ENCODE measurements at places on chromosomes 1 and 21.
A peak's percentile ranks its signal among the peaks of the same experiment; 100 is the strongest.

DNA sequence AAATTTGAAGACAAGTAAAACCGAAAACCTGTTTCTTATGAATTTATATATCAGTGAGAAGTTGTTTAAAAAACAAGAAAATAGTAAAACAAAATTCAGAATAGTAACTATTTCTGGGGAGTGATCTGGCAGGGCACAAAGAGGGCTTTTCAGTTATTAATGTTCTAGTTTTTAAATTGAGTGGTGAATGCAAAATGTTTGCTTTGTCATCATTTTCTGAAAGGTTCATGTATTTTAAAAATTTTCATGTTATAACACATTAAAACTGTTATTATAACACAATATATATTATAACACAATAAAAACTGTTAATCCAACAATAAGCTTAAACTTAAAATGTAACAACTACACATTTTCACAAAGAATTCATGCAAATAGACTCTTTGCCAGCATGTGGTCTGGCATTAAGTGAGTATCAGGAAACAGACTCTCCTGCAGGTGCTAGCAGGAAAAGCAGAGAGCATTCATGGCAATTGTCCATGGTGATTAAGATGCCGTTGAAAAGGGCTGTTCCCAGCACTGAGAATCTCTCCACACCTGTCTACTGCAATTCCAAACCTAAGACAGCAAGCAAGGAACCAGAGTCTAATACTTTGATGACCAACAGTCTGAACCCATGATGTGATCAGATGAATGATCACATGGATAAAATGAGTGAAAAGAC lies 204.9 kb downstream of the TBX15 start:
- DNase-seq: no peak

GRCh38 chr1:50378770-50379169 lies 44.5 kb downstream of the DMRTA2 start:
- DNase-seq: no peak

- DNase-seq: no peak
Measured at GRCh38 chr1:158169105-158169504, 11.6 kb upstream of the CD1D start.

DNA sequence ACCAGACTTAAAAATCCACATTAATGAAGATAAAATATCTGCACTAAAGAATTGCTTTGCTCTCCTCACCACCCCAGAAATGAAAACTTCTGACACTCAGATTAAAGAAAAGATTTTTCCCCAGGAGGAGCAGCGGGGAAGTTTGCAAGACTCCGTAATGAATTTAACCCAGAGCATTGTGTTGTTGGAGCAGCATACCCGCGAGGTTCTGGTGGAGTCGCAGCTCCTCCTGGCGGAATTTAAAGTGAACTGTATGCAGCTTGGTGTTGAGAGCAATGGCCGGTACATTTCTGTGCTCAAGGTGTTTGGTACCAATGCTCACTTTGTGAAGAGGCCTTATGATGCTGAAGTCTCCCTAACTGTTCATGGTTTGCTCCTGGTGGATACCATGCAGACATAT lies 46.4 kb downstream of the VPS13D start:
- no peak for DNase-seq

GRCh38 chr1:14924455-14925331 lies 228.9 kb upstream of the TMEM51 start:
- DNase-seq: no peak

- DNase-seq: no peak
Measured at GRCh38 chr21:34913811-34914210, 135.3 kb downstream of the RUNX1 start.

DNA sequence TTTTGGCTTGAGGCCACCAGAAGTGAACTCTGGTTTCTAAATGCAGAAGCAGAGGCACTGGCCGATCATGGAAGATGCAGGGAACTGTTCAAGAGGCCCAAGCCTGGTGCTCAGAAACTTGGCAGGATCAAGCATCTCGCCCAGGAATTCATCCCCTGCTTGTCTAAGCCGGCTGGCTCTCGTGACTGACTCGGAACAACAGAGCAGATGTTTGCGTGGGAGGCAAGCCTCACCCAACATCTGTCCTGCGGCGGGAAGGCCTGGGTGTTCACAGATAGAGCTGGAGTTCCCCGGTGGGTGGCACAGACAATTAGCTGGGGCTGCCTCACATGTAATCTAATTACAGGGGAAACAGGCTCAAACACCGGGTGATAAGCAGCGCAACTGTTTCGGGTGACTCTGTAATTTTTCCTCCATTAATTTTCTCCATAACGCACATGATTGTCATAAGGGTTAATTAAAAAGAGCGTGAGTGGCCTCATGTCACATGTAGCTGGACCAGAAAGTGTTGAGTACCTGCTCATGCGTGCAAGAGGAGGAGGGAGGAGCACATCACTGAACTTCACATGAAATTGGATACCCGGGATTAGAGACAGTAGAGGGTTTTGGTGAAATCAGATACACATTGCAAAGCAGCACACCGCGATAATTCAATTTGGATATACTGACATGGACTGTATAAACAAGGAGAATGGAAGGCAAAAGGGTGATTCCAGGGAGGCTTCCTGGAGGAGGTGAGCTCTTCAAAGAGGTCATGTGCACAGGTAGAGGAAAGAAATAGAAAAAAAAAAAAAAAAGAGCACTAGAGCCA lies 180.0 kb downstream of the ETS2 start:
- DNase-seq: no peak

DNA sequence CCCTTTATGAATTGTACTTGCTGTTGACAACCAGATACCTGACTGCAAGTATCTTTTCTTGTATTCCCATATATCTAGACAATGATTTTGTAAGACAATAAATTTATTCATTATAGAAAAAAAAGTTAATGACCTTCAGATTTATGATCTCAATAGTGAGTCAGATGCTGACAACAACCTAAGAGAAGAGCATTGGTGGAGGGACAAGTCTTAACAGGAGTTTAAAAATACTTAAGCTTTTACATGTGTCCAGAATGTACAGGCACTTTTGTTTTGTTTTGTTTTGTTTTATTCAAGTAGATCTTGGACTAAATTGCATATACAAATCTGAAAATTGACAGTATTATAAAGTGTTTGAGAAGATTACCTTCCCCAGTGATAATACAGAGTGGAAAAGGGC lies 1544.6 kb upstream of the B3GALT2 start:
- no peak for DNase-seq

DNA sequence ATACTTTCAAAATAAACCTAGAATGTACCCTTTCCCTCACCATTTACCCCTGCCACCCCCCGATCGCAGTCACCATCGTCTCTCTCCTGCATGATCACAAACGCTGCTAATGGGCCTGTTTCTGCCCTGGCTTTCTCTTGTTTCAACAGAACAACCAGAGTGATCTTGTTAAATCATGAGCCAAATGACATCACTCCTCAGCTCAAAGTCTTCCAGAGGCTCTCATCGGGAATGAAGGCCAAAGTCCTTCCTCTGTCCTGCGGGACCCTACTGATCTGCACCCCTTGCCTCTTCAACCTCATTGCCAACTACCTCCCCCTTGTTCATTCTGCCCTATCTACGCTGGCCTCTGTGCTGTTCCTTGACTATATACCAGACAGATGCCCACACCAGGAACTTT lies 39.4 kb upstream of the PTGFRN start:
- no peak for DNase-seq

DNA sequence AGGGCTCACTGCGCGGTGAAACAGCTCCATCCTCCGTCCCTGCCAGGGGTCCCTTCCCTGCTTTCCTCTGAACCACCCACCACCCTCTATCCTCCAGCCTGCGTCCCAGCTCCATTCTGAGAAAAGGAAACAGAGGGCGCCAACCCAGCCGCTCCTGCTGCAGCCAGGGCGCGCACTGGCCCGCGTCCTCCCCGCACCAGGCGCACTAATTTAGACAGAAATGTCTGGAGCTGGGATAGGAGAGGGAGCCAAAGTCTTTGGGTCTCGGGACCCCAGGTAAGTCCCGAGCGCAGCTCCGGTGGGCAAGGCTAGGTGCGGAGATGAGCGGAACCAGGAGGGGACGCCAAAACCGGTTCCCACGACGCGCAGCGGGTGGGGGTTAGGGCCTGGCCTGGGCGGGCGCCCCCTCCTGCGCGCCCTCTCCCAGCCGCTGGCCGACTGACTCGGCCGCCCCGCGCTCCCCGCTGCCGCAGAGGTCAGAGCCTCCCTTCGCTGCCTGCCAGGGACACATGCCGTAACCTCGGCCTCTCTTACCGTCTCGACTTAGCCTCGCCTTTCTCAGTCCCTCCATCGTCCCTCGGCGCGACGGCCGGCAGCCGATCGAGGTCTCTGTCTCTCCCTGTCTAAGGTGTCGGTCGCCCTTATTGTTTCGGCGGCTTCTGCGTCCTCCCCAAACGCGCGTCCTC lies 2.0 kb downstream of the CAMK2N1 start:
- DNase-seq: no peak

- DNase-seq: peak; percentile 69
Measured at GRCh38 chr1:167219646-167220536, 795 bp upstream of the POU2F1 start.

DNA sequence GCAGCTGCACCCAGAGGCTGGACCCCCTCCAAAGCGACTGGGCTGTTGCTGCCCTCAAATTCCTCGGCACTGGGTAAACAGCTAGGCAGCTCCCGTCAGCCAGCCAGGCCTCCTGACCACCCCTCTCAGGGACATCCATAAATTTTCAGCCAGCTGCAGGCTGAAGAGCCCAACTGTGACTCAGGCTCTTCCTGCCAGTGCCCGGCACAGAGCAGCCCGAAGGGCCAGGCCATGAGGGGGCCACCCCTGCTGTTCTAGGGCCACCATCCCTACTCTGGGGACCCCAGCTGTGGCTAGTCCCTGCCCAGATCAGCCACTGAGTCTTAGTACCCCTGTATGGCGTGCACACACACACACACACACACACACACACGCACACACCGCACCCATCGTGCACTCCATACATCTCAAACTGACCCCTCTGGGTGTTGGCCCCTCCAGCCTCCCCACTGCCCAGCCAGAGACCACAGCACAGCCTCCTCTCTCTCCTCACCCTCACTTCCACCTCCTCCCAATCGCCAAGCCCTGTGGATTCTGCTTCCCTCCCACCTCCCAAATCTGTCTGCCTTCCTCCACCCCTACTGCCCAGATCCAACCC lies 6.2 kb upstream of the LAPTM5 start:
- no peak for DNase-seq

DNA sequence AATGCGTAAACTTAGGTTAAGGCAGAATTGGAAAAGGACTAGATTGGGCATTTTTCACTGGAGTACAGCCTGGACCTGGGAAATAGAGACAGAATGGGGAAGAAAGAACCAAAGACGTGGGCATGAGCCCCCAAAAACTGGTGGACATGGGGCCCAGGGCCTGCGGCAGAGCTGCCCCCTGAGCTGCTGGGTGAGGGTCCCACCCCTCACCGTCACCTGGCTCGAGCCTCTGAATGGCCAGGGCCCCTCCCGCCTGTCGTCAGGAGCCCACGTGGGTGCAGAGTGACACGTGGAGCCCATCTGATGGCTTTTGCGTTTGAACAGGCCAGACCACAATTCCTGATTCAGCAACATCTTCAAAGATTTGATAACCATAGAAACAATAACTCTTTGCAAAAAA lies 360.9 kb upstream of the VAMP3 start:
- no peak for DNase-seq

DNA sequence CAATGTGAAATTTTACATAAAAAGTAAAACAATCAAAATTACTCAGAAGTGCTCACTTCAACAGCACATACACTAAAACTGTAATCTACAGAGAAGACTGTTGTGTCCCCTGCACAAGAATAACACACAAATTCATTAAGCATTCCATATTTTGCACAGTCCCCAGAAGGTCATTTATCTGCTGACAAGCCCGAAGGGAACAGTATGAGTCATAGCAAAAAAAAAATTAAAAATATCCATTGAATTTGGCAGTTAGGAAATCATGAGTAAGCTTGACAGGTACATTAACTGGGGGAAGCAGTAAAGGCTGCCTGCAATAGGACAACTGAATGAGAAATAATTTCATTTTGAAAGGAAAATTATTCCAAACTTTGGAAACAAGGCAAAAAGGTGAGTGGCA lies 3.3 kb upstream of the CACYBP start:
- DNase-seq: no peak

GRCh38 chr1:57772580-57773195 lies 348.8 kb upstream of the DAB1 start:
- DNase-seq: no peak

- DNase-seq: no peak
Measured at GRCh38 chr1:223423641-223424233, 30.5 kb downstream of the CCDC185 start.

GRCh38 chr1:89633800-89634625 lies 1.1 kb downstream of the LRRC8C start:
- peak; percentile 15 for DNase-seq

DNA sequence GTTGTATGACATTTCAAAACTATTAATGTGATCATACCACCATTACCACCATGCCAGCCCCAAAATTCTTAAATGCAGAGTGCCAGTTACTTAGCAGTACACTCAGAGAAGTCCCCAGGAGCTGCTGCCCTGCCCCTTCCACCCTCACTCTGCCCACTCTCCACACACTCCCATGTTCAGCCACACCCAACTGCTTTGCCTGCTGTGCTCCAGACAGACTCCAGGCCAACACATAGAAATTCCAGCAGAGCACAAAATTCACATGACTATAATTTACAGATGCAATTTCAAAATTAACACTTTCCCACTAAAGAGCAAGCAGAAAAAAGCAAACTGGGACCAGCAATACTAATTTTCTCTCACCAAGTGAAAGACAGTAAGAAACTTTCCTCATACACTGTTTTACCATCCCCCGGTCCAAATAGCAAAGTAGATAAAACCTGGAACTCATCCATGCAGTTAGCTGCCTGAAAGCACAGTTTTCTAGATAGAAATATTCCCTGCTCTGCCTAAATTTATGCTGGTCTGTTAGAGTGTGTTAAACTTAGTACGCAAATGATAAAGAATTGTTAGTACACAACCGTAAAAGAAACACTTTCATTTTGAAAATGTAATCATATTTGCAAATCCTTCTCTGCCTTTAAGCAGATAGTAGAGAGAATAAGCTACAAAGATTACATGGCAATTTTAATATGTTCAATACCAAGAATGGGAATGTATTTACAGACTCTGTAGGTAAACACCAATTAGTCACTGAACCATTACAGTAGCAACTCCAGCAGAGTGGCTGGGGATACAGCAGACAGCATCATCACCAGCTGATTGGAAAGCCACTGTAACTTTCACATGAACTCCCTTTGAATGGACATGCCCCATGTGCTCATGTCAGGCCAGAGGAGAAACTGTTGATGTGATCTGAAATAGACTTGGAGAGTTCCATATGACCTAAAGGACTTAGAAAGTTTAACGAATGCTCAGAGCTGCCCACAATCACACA lies 176.5 kb downstream of the VAV3 start:
- no peak for DNase-seq

DNA sequence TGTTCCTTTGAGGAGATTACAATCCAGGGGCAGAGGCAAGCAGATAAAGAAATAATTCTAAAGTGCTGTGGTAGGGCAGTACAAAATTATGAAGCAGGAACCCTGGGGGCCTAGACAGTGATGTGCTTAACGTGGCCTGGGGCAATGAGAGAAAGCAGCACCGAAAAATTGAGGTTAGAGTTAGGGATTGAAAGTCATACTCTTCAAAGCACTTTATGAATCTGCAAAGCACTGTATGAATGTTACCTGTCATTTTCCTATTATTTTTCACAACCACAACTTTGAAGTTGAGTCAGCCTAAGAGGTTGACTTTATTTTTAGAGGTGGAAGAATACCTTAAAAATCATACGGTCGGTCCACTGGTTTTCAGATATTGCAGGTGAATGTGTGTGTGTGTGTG lies 183.4 kb upstream of the NFIA start:
- DNase-seq: no peak
